ENCODE measurements at places on chromosomes 16 and 17. TPM values are rescaled to one million over a fixed set of nuclear protein-coding genes. Genes with fewer than 3 reads are reported as not detected.
A peak's percentile ranks its signal among the peaks of the same experiment; 100 is the strongest.

- no peak for DNase-seq
These were observed 38.9 kb downstream of the USP31 start for GRCh38 chr16:23110257-23110899.

DNA sequence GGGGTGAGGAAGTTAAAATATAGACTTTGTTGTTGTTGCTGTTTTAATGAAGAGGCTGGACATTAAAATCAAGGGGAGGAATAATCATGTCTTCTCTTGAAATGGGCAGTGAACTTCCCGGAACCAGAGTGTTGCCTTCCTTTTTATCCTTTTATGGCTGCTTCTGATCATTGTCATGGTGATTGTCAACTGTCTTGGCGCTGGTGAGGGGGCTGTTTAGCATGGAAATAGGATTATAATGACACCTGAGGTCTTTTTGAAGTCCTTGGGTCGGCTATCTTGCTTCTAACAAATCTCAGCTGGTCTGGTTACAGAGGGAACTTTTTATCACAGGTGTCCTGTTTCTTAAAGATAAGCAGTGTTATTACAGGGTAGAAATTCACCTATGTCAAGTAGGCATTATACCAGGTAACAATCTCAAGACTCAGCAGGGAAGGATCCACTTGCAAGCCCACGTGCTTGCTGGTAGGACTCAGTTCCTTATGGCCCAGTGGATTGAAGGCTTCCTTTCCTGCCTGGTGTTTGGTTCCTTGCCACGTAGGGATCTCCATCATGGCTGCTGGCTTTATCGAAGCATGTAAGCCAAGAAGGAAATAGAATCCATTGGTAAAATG is 349.3 kb downstream of the WWOX start:
- no peak for DNase-seq

The MILR1 gene
- 0.57 TPM for total RNA-seq

- DNase-seq, result no peak
These were observed 226.6 kb downstream of the ZFHX3 start for GRCh38 chr16:72821185-72821950.

The KRT40 gene
- 0.98 TPM for total RNA-seq

- DNase-seq, result peak; percentile 84
These were observed 1.9 kb downstream of the CIITA start for GRCh38 chr16:10878644-10879501.

- no peak for DNase-seq
These were observed 11.3 kb upstream of the ARL5C start for GRCh38 chr17:39177256-39177655.

DNA sequence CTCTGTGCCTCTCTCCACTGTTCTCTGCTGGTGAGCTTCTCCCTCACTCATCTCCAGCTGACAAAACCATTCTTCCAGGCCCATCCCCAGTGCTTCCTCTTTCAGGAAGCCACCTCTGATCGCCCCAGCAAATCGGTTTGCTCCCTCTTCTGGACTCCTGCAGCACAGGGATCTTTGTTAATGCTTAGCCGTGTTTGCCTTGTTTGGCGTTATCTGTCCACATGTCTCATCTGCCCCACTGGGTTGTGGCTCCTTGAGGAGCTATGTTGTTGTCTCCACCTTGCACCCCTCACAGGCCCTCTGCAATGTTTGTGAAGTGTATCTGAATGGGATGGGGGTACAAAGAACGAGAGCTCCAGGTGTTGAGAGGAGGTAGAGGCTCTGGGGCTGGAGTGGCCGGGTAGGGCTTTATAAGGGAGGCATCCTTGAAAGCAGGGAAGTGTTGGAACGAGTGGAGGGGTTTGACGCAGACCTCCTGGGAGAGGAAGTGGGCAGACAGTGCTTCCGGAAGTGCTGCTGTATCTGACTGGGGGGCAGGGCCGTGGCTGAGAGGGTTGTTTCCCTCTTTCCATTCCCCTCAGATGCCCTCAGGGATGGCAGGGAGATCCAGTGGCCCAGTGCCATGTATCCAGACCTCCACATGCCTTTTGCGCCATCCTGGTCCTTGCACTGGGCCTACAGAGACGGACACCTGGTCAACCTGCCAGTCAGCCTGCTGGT is 27.8 kb downstream of the CASKIN2 start:
- DNase-seq, result no peak

The KRT33A gene
- total RNA-seq, result 144 TPM

The KCNH6 gene
- not detected for total RNA-seq

GRCh38 chr16:12757546-12757945 is 46.1 kb downstream of the CPPED1 start:
- DNase-seq, result no peak

- DNase-seq, result no peak
These were observed 739 bp upstream of the SGCA start for GRCh38 chr17:50165066-50165465.

DNA sequence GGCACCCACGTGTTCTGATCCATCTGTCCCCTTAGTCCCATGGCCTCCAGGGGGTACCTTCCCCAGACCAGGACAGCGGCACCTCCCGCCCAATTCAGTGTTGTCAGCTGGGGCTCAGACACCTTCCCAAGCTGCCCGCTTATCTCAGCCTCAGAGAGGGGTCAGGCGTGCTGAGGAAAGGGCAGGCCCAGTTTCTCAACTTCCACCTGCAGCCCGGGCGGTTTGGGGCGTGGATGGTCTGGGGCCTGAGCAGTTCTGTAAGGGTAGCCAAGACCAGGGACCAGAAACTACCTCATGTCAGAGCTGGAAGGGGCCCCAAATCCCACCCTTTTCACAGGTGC is 5.1 kb downstream of the PLCD3 start:
- no peak for DNase-seq

The CNOT1 gene
- total RNA-seq, result 238 TPM

DNA sequence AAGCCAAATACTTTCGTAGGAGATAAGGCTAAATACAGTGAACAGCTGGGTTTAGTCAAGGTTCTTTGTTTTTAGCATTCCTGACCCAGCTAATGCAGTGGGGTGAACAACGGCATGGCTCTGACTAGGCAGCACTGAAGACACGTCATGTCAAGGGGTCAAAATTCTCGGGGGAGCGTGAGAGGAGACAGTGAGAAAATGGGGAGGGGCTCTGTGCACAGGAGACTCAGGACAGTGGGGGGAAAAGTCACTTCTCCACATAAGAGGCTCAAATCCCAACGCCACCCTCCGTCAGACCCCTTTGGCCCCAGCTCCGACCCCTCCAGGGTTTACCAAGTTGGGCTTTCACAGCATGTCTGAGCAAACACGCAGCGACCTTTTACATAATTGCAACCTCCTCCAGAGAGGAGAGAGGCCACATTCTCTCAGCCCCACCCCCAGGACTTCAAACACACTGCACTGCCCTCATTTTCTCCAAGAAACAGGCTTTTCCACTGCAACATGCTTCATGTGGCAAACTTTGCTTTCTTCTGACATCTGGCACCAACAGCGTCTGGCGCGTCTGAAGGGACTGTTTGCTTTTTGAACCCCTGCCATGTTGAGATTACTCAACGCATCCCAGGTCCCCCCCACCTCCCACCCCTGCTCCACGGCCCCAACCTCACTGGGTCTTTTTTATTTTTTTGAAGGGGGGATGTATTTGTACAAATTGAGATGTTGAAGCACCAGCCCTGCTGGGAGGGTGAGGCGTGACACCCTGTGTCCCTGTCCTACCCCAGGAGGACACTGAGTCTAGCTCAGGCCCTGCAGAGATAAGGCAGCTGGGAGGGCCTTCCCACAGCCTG is 30.0 kb downstream of the AXIN2 start:
- DNase-seq, result peak; percentile 78

DNA sequence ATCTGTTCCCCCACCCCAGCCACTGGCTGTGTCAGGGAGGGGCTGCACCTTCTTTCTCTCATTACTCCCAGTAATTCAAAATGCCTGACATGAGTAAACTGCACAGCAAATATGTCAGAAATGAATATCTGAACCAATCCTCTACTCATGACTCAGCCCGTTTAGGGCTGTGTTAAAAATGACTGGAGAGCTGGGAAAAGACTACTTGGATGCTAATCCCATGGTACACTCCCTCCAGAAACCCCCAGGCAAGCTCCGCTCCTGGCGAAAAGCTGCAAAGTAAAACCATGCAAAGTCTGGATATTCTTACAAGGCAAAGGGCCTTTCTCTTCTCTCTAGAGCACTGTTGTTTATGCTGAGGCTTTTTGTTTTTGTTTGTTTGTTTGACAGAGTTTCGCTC is 448.1 kb upstream of the DYNLRB2 start:
- DNase-seq, result no peak

DNA sequence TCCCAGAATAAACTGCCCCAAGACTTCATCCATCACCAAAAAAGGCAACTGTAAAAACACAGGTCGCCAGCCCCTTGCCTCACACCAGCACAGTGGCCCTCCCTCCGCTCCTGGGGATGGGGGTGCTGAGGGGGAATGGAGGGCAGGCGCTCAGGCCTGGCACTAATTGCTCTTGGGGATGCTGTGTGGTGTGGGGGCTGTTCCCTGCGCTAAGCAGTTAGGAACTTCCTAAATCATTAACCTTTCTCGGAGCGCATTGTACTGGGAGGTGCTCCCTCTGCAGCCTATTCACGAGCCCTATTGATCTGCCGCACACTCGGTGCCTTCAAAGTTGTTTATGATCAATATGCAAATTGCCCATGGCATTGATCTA is 199.9 kb downstream of the ZFHX3 start:
- DNase-seq, result no peak

The ACE gene
- 6.3 TPM for total RNA-seq

DNA sequence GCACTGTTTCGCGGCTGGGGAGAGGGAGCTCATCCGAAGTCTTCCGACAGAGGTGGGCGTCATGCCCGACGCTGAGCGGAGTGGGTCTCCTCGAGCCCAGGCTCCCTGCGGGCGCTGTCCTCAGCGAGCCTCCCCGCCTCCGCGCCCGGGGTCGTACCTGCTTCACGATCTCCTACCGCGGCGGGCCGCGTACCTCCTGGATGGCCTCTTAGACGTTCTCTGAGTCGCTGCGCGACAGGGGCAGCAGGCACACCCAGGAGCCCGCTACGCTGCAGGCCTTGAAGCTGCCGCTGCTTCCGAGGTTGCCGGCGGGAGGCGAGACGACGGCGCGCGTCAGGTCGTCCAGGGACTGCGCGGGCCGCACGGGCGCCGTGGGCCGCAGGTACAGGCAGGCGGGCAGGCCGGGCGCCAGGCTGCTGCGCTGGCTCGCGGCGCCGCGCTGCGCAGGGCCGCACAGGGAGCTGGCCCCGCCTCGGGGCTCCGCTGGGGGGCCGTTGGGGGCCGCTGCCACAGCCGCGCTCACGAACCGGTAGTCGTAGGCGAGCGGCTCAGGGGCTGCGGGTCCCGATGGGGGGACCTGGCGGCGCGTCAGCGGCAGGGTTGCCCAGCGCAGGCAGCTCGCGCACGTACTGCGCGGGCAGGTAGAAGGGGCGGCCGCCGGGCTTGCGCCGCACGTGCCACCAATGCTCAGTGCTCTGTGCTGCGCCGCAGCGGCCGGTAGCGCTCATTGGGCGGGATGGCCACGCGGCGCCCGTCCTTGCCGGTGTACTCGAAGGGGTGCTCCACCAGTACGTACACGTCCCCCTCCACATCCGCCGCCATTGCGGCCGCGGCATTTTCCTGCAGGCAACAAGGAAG is 116.4 kb upstream of the SMURF2 start:
- peak; percentile 78 for DNase-seq

The DBNDD1 gene
- total RNA-seq, result 7.5 TPM

- DNase-seq, result no peak
These were observed 221.1 kb downstream of the FTO start for GRCh38 chr16:53925107-53925410.

The P2RX5 gene
- total RNA-seq, result 0.56 TPM

- no peak for DNase-seq
These were observed 104.7 kb upstream of the CHMP6 start for GRCh38 chr17:80886641-80887573.

DNA sequence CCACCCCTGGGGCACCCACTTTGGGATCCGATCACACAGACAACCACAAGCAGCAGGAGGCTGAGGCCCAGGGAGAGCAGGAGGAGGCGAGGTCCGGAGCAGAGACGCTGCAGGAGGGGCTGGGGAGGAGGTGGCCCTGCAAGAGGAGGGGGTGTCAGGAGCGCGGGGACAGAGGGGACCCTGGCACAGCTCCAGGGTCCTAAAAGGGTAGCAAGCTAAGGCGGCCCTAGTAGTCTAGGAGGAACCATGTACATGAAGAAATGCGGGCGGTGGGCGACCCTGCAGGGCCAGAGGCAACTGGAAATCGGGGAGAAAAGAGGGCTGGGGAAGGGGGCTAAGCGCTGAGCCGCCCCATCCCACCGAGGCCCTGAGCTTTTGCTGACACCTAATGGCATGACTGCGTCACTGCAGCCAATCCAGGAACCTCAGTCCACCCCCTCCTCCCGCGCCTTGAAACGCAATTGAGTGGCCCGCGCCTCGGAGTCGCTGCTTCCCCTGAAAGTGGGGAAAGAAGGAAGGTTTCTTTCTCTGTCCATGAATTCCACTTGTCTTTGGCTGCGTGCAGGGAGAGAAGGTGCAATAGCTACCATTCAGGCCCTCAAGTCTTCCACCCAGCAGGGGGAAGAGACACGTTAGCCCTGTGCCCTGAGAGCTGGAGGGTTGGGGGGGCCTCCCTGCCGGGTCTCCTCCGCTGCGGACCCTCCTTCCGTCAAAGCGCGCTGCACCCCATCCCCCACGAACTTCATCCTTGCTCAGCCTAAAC is 1.8 kb downstream of the ASGR1 start:
- no peak for DNase-seq

DNA sequence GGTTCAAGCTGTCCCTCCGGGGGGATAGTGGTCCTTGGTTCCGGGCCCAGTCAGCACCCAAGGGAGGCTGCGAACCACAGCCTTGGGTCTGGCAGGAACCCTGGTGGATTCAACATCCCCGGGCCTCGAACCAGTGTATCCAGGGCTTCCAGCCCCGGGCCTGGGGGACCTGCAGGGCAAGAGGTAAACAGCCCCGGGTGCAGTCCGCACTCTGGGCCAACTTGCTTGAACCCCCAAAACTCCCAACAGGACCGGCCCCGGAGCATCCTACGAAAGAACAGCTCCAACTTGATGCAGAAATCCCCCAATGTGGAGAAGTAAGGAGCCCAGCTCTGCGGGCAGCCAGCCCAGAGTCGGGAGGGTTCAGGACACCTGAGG is 1.5 kb upstream of the NEURL4 start:
- DNase-seq, result no peak

DNA sequence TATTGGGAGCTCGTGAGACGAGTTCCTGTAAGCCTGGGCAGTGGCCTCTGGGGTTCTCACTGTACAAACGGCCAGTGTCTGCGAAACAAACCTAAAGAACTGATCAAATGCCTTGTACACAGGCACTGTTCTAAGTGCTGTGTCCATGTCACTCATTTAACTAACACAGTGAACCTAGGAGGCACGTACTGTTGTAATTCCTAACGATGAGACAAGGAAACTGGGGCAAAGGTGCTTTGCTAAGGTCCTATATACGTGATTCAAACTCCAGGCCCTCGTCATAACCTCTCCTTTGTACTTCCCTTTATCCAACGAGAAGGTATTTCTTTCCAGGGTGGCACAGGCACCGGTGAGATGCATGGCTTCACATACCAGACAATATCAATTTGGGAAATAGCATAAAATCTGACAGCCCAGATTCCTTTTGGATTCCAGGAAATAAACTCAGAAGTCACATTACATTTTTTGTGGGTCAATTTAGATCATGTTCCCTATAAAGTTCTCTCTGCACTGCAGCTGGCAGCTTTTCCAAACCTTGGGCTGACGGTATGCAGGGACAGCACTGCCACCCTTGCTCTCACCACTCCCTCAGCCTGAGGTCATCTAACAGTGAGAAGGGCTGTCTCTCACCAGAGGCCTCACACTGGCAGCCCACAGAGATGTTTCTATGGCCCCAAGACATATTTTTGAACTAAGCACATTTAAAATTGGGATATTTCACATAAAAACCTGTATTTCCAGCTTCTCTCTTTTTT is 18.3 kb downstream of the GLYR1 start:
- no peak for DNase-seq
